ENCODE measurements at places on chromosomes 13 and 19.

DNA sequence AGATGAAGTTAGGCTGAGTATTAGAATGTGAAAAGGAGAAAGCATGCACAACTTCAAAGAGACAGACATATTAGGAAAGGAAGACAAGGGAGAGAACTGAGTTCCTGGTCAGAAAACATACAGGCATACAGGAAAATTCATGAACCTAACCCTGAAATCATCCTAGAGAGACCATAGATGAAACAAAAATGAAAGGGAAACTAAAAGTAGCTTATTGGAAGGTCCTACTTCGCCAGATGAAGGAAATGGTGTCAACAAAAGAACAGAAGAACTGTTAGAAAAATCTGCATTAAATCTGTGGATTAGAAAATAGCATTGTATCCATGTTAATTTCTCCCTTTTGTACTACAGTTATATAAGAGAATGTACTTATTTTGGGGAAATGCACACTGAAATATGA, 169.0 kb upstream of the UFM1 start:
- DNase-seq = no peak

DNA sequence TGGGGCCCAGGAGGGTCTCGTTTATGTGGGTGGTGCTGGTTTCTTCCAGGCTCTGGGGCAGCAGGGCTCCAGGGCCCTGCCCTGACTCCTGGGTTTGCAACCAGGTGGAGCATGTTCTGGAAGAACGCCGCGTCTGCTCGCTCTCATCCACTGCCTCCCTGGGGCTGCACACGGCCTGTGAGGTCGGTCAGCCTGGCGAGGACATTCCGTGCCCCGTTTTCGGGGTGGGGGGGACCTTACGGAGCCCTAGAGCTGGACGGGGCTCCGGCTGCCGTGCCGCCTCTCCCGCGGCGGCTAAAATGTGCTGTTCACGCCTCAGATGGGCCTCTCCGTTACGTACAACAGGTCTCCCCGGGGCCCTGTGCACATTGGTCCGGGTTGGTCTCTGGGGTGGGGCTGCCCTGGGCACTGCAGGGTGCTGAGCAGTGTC, 3.3 kb downstream of the GNA11 start:
- DNase-seq = no peak

DNA sequence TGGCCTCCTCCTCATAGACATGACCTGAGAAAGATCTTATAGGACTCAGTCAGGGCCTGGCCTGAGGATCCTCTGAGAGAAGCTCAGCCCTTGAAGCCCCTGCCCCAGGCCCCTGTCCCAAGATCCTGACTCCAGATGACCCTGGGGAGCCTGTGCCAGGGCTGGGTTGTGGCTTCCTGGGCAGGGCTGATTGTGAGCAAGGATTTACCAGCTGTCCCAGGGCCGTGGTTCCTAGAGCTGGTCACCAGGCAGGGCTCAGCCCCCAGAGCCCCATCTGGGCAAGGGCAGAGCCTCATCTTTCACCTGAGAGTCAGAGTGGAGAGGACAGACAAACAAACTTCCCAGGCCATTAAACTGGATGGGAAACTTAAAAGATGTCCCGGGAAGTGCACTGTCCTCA, 1.9 kb downstream of the CEACAM21 start:
- no peak for DNase-seq

GRCh38 chr13:34421347-34421719, 520.7 kb upstream of the NBEA start:
- no peak for DNase-seq

- no peak for DNase-seq
These were observed 24.2 kb upstream of the C13orf46 start for GRCh38 chr13:113997845-113998751.

DNA sequence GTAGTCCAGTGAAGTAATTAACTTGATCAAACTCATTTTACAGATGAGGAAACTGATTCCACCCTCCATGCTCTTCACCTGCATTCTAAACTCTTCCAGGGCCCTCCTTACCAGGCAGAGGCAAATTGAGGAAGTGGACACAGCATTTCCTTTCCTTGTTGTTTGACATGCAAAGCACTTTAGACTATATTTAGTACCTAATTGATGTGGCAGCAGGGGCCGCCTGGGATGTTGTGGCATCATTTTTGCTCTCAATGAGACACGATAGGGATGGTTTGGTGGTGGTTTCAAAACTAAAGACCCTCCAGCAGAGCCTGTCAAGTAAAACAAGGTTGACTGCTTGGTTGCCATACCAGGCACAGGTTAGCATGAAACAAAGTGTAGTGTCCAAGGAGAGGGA, 7.9 kb downstream of the SIPA1L3 start:
- DNase-seq = no peak

- DNase-seq = no peak
These were observed 12.3 kb downstream of the TUBGCP3 start for GRCh38 chr13:112575675-112576074.

GRCh38 chr13:80048802-80049201, 292.1 kb downstream of the SPRY2 start:
- peak; percentile 46 for DNase-seq

DNA sequence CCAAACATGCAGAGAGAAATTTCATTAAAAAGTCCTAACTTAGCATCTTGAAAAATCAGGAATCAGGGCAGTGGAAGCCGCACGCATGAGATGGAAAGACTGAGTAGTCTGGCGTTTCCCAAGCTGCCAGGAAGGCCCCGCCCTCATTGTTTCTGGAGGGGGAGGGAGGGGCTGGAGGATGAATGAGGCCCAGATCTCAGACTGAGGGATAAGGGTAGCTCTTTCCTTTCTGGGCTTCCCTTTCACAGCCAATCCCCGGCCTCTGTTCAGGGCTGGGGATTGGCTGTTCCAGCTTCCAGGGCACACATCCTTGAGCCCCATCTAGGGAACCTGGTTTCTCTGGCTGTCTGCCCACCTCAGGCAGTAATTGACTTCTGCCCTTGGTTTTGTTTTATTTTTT, 7.3 kb downstream of the C19orf53 start:
- no peak for DNase-seq

GRCh38 chr13:109274188-109274821, 512.1 kb downstream of the IRS2 start:
- no peak for DNase-seq

GRCh38 chr19:45172611-45173208, 5.3 kb downstream of the TRAPPC6A start:
- DNase-seq = no peak

- DNase-seq = no peak
These were observed 7.3 kb downstream of the PIAS4 start for GRCh38 chr19:4014541-4015491.

GRCh38 chr13:90750021-90750420, 597.5 kb upstream of the MIR17HG start:
- DNase-seq = no peak

DNA sequence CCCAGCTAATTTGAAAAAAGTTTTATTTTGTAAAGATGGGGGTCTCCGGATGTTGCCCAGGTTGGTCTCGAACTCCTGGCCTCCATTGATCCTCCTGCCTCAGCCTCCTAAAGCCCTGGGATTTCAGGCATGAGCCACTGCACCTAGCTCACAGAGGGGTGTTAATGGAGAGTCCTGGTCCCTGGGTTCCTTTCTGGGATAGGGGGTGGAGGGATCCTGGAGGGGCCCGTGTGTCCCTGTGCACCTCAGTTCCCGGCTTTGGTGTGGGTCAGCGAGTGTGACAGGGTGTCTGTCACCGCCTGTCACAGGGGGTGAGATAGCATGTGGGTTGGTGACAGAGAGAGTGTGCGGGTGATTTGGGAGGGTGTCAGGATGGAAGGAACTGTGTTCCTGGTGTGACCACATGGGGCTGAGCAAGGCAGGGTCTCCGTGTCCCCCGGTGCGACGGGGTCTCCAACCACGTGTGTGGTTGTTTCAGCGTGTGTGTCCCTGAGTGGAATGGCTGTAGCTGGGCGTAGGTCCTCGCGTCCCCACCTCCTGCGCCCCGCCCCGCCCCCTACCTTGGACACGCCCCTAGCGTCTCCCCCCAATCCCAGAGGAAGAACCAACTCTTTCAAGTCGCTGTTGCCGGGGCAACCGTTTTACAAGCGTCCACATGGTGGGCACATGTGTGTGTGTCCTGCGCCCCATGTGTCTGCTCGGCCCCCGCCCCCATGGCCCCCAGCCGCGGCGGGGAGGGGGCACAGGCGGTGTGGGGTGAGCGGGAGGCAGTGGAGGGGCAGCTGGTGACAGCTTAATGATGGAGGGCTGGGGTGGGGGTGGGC, 2.9 kb upstream of the NRTN start:
- DNase-seq = no peak

DNA sequence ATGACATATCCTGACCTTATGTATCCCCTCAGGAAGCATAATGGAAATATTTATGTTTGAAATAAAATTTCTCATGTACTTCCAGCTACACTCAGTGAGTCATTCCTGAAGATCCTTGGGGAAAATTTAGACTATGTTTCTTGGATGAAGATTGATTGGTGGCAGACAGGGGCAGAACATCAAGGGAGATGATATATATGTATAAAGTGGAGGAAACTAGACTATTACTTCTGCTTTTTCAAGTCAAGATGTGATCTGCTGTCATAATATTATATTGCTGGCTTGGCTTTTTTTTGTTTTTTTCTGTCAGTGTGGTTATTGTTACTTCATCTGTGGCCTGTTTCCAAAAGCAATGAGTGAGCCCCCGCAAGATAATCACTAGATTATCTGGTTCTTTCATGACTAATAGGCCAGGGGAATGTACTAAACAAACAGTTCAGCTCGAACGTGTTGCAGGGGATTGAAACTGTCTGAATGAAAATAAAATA, 87.2 kb upstream of the TNFSF11 start:
- DNase-seq = no peak

DNA sequence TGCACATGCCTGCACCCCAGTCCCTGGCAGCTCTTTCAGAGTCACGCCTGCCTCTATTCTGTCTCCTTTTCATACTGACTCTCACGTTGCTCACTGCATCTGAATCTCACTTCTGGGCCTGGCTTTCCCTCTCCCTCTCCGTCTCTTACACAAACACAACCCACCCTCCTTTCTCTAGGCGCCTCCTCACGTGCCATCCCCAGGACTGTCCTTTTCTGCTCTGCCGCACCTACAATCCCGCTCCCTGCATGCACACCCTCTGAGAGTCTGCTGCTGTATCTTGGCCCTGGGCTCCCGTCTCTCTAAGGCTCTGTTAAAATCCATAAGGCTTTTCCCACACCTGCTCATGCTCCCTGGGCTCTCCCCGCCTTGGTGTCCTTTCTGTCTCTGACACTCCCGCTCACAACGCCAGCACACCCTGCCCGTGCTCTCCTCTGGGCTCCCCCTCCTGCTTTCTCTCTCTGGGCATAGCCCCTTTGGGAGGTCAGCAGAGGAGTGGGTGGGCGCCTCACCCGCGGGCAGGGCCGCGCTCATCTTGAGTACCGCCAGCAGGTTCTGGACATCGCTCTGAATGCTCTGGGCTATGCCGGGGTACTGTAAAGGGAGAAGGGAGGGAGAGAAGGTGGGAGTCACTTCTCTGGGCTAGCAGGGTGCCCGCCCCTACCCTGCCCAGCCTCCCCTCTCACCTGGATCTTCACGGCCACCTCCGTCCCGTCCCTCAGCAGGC, 12.7 kb upstream of the NUMBL start:
- no peak for DNase-seq

GRCh38 chr13:67023130-67023876, 206.8 kb downstream of the PCDH9 start:
- no peak for DNase-seq

DNA sequence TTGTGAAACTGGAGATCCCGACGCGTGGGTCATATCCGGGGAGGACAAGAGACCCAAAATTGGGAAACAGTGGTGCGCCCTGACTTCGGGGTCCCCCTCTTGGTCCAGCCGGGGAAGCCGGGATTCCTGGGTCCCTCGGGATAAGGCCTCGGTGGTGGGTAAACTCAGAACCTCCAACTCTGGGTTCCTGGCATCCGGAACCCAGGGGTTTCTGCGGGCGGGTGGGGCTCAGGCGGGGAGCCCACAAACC, 688 bp downstream of the ZFP36 start:
- no peak for DNase-seq

DNA sequence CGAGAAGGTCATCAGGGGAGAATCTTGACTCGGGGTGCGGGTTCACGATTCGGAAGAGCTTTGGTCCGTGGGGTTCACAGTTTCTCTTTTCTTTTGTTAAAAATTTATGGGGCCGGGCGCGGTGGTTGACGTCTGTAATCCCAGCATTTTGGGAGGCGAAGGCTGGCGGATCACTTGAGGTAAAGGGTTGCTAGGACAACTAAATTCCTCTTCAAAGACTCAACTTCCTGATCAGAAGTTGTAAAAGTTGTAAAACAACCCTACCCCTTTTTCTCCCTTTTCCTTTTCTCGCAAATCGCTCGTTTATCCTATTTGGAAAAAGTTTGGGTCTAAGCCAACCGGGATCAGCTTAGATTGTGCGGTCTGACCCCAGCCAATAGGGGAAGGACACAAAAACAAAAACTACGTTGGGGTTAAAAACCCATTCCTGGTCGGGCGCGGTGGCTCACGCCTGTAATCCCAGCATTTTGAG, 673 bp downstream of the ZNF486 start:
- DNase-seq = no peak

DNA sequence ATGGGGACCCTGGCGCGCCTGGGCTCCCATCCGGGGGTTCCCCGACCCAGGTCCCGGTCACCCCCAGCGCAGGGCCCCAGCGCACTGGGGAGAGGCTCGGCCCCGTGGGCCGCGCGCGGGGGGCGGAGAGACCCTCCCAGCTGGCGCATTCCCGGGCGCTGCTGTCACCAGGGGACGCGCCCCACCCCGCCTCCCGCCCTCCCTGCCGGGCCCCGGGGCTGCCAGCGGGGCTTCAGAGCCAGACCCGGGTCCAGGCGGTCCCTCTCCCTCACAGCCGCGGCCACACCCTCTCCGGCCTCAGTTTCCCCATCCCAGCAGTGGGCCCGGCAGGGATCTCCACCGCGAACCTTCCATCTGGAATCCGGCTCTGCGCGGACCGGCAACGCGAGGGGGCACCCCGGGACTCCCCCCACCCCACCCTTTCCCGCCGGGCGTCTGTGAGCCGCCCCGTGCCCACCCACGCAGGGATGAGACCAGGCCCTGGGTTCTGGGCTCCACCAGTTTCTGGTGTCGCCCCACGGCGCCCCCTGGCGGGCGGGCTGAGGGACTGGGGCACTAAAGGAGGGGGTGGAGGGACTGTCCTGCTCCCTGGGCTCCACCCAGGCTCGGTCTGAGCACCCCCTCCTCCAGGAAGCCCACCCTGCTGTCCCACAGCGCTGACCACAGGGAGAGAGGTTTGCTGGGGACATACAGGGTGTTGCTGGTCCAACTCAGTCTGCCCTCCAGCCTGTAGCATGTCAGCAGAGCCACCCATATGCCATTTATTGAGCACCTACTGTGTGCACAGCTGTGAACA, 878 bp upstream of the ADAMTSL5 start:
- DNase-seq = peak; percentile 68

- DNase-seq = no peak
These were observed 74.6 kb downstream of the GNG7 start for GRCh38 chr19:2627855-2628254.

GRCh38 chr19:7512400-7512851, 3.5 kb upstream of the ZNF358 start:
- DNase-seq = no peak
